Activated CD8-positive, alpha-beta memory T cell treated with anti-CD3 and anti-CD28 coated beads, Interleukin-2, amount 50 U/mL, for 48 hours (primary cell): ENCODE measurements at places on chromosomes 4 and X.

GRCh38 chr4:74262522-74262921, 45.7 kb upstream of the EPGN start:
- no peak for DNase-seq

DNA sequence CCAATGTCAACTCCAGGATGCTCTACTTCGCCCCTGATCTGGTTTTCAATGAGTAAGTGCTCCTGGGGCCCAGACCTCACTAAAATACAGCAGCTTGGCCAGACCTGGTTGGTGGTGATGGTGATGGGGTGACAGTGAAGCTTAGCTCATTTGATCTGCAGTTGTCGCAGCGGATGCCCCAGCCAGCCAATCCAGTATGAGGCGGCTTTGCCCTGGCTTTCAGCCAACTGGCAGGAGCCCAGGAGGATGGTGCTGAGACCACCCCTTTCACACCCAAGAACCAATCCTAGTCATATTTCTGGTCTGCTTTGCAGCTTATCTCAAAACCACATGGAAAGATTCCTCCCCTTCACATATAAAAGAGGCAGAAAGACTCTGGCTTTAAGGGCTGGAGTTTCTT, 173.8 kb downstream of the AR start:
- DNase-seq, result no peak

DNA sequence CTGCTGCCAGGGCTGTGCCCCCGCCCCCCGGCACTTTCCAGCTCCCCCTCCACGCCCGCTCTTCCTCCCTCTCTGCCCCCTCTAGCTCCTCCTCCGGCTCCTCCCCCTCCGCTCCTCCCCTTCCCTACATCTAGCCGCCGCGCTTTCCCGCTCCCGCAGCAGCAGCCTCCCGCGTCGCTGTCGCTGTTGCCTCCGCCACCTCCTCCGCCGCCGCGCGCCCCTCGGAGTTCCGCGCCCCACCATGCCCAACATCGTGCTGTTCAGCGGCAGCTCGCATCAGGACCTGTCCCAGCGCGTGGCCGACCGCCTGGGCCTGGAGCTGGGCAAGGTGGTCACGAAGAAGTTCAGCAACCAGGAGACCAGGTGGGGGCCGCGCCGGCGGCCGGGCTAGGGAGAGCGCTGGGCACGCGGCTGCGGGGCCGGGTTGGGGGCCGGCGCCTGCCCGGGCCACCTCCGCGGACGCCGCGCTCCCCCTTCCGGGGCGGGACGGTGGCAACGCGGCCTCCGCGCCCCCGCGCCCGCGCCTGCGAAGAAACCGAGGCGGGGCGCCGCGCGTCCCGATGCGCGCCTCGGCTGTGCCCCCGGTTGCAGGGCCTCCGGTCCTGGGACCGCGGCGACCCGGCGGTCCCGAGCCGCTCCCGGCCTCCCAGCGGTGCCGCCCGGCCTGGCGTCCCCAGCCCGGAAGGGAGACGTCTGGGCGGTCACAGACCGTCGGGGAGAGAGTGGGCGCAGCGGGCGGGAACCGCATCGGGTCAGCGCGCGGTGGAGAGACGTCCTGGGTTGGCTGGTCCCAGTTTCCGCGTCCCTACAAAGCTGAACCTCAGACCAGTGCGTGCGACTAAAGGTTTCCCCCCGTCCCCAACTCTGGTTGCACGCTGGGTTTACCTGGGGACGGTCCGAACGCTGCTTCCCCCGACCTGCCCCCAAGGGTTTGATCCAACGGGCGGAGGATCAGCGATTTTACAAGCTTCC, at the start of gene PRPS2:
TSS of gene PRPS2 (plus strand) at position 156 of the 972 bp plus-strand sequence. CDS start at position 242, 86 bp downstream.
- DNase-seq, result peak; percentile 76

DNA sequence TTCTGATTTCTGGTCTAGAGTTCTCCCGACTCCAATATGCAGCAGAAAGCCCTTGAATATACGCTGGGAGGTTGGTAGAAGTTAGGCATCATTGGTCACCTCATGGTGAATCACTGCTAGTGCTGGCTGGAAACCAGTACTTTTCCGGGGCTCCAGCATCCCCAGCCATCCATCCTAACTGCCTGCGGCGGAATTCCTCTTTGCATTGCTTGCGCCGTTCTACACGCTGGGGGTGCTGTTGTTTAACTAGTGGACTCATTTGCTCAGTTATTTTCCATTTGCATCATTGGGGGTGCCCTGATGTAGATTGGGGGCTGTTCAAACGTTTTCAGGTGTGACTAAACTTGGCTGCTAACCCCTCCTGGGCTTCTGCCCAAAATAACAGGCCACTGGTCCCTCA, 23.3 kb upstream of the GPR50 start:
- no peak for DNase-seq

DNA sequence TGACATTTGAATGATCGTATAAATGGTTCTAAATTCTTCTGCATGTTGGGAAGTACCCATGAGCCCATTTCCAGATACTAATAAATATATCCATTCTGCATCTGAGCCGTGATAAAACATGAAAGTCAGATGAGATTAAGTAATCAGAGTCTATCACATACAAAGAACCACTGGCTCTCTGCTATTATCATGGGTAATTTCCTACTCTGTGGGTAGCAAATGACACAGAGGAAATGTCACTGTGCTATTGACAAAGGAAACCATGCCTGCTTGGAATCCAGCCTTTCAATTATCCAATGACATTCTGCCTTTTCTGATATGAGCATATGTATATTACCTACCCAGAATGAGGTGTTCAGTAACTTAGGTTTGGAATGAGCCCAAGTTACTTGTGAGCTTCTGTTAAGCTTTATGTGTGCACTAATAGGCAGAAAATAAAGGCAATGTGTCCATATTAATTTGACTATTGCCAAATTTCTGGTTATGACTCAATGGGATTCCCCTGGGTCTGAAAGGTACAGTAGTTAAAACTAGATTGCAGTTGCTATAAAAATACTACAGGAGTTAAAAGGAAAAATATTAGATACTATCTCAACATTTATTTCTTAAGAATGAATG, 238.7 kb upstream of the KCNIP4 start:
- no peak for DNase-seq

DNA sequence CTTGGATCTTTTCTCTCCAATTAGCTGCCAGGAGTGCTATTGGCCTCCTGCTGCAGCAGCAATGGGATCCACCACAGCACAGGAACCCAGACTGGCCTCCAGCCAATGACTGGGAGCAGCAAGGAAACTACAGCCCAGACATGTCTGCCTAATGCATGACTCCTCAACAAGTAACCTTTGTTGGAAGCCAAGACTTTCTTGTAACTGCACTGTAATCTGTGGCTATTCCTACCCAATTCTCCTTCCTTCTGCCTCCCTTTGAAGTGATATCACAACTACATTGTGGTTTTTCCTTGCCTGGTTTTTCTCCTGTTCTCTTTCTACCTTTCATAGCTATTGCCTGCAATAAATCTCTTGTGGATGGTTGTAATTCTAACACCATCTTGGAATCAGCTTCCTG, 39.8 kb downstream of the SNCA start:
- DNase-seq, result no peak

- DNase-seq, result no peak
These were observed 36.6 kb downstream of the PHF8 start for GRCh38 chrX:54007682-54008081.

DNA sequence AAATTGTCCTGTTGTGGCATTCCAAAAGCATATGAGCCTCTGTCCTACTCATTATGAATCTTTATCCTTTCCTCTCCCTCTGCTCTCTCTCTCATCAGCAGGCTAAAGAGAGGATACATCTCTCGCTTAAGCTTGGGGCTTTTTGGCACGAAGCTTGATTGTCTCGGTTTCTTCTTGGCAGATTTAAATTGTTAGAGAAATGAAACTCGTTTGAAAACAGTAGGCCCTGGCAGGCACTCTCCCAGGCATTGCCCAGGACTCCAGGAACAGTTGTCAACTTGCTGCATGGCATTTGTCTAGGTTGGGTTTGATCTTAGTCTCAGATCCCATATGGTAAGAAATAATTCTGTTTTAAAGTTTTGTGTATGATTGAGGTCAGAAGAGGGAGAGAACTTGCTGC, 35.5 kb downstream of the NAA11 start:
- no peak for DNase-seq

DNA sequence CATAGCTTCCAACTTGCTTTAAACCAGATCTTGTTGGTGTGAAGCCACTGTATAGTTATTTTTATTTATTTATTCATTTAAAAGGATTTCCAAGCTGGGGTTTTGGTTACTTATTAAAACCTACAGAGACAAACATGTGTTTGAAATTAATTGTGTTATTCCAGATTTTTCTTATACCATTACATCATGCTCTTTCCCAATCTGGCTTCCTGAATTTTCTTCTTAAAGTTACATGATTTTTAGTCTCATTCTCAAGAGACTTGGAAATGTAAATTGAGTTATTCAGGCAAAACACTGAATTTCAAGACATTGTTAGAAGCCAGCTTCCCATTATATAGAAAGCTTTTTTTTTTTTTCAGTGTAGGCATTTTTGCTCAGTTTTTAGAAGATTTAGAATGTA, 381.9 kb downstream of the IL1RAPL1 start:
- DNase-seq, result no peak

- no peak for DNase-seq
These were observed 11.1 kb downstream of the DRP2 start for GRCh38 chrX:101230636-101231035.

- DNase-seq, result no peak
These were observed 291.7 kb downstream of the KCNIP4 start for GRCh38 chr4:21656832-21657231.

GRCh38 chr4:90438522-90438921, 311.3 kb downstream of the CCSER1 start:
- no peak for DNase-seq

DNA sequence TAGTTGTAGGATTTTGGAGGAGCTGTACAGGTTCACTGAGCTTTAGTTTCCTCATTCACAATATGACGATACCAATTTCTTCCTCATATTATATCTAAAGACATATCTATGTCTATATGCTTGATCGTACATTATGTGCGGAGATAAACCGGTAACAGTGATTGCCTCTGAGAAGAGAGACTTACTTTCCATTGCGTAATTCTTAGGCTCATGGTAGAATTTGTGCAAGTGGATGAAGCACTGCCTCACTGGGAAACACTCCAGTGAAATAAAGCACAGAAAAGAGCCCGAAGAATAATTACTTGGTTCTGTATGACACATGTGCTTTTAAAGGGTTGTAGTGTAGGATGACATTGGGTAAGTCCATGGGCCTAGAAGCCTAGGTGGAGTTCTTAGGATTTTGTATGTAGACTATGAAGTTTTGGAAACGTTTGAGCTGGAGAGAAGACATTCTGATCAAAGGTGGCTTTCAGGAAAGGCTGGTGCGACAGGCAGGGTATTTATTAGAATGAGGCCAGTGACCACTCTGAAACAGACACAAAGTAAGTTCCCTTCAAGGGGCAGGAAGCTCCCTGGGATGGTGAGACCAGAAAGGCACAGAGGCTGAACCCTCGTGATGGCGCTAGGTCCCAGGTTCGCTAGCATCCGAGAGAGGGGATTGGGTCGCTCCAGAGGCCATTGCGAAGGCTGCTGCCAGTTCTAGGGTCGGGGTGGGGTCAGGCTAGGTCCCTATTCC, 649 bp upstream of the VBP1 start:
- no peak for DNase-seq

DNA sequence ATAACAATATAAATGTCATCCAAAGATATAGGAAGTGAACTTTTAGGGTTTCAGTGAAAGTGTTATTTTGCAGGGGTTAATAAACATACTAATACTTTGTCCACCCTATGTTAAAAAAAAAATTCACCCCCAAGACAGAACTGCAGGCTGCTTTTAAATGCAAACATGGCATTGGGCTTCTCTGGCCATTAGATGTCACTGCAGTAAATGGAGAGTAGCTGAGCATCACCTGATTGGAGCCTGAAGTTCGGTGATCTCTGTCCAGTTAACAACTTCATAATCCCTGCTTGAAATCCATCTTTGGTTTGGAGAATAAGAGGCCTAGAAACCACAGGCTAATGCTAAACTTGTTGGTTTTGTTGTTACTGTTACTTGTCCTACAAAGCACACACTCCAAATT, 18.7 kb downstream of the SLC25A43 start:
- no peak for DNase-seq

- no peak for DNase-seq
These were observed 60.8 kb downstream of the SUPT20HL2 start for GRCh38 chrX:24253030-24253429.

- no peak for DNase-seq
These were observed 8.2 kb downstream of the ATP11C start for GRCh38 chrX:139924696-139925095.
